ENCODE measurements at places on chromosomes 2 and 18. TPM values are rescaled to one million over a fixed set of nuclear protein-coding genes. Genes with fewer than 3 reads are reported as not detected.

DNA sequence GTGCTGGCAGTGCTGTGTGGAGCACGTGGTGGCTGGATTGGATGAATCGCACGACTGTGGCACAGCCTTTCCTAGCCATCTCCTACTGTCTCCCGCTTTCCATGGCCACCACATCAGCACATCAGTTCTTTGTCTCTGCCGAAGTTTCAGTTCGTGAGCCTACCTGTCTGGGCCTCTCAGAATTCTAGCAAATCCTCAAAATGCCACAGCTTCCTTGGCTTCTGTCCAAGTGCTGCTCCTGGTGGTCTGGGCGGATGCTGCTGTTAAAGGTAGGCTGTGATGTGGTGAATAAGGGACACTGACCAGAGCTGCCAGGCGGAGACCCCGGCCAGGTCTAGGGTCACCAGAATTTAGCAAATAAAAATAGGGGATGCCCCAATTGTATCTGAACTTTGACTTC, 237.4 kb downstream of the LPIN1 start:
- DNase-seq, result no peak

GRCh38 chr18:53605198-53605597, 619.3 kb downstream of the MBD2 start:
- DNase-seq, result no peak

DNA sequence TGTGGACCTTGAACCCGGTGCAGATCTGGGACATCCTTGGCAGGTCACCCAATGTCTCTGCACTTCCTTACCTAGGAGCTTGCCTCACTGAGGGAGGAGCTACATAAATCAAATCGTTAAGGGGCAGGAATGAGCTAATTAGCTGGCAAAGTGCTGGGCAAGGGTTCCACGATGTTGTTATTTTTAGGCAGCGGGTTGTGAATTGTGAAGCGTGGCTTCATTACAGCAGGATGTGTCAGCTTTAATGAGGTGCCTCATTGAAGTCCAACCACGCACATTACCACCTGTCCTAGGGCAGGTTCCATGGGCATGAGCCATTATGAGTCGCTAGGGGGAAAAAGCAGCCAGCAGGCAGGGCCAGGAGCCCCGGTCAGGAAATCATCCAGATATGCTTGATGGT, 127.0 kb upstream of the AGAP1 start:
- DNase-seq, result no peak

DNA sequence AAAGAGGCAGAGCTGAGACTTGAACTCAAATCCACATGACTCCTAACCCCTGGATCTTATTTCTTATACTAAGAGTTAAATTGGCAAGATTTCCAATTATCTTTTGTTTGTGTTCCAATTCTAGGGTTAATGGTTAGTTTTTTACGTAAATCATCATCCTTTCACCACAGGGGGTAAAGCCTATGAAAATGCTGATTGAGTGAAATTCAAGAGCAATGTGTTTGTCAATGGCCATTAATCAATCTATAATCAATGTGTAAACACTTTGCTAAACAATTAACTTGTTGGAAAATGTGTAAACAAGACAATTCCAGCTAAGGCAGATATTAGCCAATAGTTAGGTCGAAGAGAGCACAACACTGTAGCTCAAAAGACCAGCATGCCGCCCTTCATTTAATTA, 376.5 kb upstream of the ACVR2A start:
- DNase-seq, result no peak

GRCh38 chr2:11932048-11932512, 185.6 kb downstream of the LPIN1 start:
- DNase-seq, result no peak

Gene RAPGEF4
- 0.17 TPM for total RNA-seq

Measured in activated B cell treated with CpG ODN at 0.5 μM for 24 hours (primary cell).